ENCODE measurements at places on chromosomes 2 and 18. TPM values are rescaled to one million over a fixed set of nuclear protein-coding genes. Genes with fewer than 3 reads are reported as not detected.

Gene LHCGR
- 0.61 TPM for polyA plus RNA-seq

Gene FEV
- 0.58 TPM for polyA plus RNA-seq

Gene POTEI
- polyA plus RNA-seq, result not detected

Gene WNT6
- polyA plus RNA-seq, result 1.1 TPM

Gene DSG2
- 13.4 TPM for polyA plus RNA-seq

Gene NEU4
- 0.74 TPM for polyA plus RNA-seq

Gene EMX1
- polyA plus RNA-seq, result 0.34 TPM

Gene CAPN14
- 0.19 TPM for polyA plus RNA-seq

Gene NLRC4
- 0.25 TPM for polyA plus RNA-seq

Gene COA5
- 45.1 TPM for polyA plus RNA-seq

Gene HDHD2
- 15.4 TPM for polyA plus RNA-seq

All from adipose tissue (tissue), 3 donors.